ENCODE measurements at places on chromosomes 16 and 17. TPM values are rescaled to one million over a fixed set of nuclear protein-coding genes. Genes with fewer than 3 reads are reported as not detected.

Gene NAGS
- total RNA-seq: 5.2 TPM

Gene CDRT15L2
- total RNA-seq: not detected

Gene CACNG5
- total RNA-seq: not detected

Gene G6PC1
- not detected for total RNA-seq

Gene TSNAXIP1
- total RNA-seq: 0.52 TPM

Gene CORO7
- total RNA-seq: 36.3 TPM

Gene CDRT15
- total RNA-seq: not detected

Gene MRPL27
- 53.8 TPM for total RNA-seq

Gene KCNG4
- total RNA-seq: not detected

Gene NACA2
- not detected for total RNA-seq

Gene TEKT1
- not detected for total RNA-seq

Gene CPHXL2
- total RNA-seq: not detected

Gene TIGD7
- total RNA-seq: 6.3 TPM

Gene HOXB3
- total RNA-seq: 10.4 TPM

Gene SEPTIN12
- total RNA-seq: not detected

Gene BCL6B
- 13.3 TPM for total RNA-seq

Gene TCAP
- total RNA-seq: 2.0 TPM

Gene C16orf82
- not detected for total RNA-seq

Gene C16orf96
- total RNA-seq: 0.17 TPM

Gene HOXB1
- total RNA-seq: not detected

Gene CCL15
- 1.3 TPM for total RNA-seq

Gene SCGB1C2
- not detected for total RNA-seq

Gene C17orf107
- total RNA-seq: 5.3 TPM

Gene WFIKKN1
- 0.58 TPM for total RNA-seq

Gene AANAT
- total RNA-seq: not detected

Gene CHST6
- 3.9 TPM for total RNA-seq

Gene LPO
- 0.24 TPM for total RNA-seq

Gene METTL9
- 99.3 TPM for total RNA-seq

Gene ZG16
- total RNA-seq: not detected

Gene KRTAP16-1
- not detected for total RNA-seq

Gene USP6
- 0.15 TPM for total RNA-seq

Gene KCNJ12
- 4.0 TPM for total RNA-seq

Gene HSF4
- total RNA-seq: 28.1 TPM

Gene LHX1
- total RNA-seq: not detected

Gene PLXDC1
- 4.1 TPM for total RNA-seq

Gene MYH2
- 0.05 TPM for total RNA-seq

Gene C16orf54
- total RNA-seq: 13.6 TPM

Gene RUNDC3A
- total RNA-seq: 0.38 TPM

Gene CYTH1
- 65.1 TPM for total RNA-seq

Gene DBNDD1
- total RNA-seq: 8.1 TPM

Gene C1QTNF1
- 31.4 TPM for total RNA-seq

Gene CRHR1
- total RNA-seq: not detected

Gene CLEC18B
- not detected for total RNA-seq

Gene KRT33B
- not detected for total RNA-seq

Gene LIMD2
- total RNA-seq: 30.7 TPM

Gene HCRT
- total RNA-seq: not detected

Gene CRYBA1
- total RNA-seq: not detected

Gene TBC1D3I
- 0.58 TPM for total RNA-seq

Gene CRYM
- 3.6 TPM for total RNA-seq

Gene SLC38A7
- total RNA-seq: 25.1 TPM

Gene RAB26
- total RNA-seq: 0.73 TPM

Gene SPATA22
- 0.26 TPM for total RNA-seq

Gene MILR1
- total RNA-seq: 17.3 TPM

Gene PRR11
- 9.8 TPM for total RNA-seq

Gene CHP2
- total RNA-seq: not detected

All from left lung (tissue), 14 donors.